NCI-H2029 (cell line): ENCODE measurements at places on chromosomes 2 and 18.

GRCh38 chr2:83234246-83234645 lies 1224.8 kb downstream of the SUCLG1 start:
- DNase-seq: no peak

DNA sequence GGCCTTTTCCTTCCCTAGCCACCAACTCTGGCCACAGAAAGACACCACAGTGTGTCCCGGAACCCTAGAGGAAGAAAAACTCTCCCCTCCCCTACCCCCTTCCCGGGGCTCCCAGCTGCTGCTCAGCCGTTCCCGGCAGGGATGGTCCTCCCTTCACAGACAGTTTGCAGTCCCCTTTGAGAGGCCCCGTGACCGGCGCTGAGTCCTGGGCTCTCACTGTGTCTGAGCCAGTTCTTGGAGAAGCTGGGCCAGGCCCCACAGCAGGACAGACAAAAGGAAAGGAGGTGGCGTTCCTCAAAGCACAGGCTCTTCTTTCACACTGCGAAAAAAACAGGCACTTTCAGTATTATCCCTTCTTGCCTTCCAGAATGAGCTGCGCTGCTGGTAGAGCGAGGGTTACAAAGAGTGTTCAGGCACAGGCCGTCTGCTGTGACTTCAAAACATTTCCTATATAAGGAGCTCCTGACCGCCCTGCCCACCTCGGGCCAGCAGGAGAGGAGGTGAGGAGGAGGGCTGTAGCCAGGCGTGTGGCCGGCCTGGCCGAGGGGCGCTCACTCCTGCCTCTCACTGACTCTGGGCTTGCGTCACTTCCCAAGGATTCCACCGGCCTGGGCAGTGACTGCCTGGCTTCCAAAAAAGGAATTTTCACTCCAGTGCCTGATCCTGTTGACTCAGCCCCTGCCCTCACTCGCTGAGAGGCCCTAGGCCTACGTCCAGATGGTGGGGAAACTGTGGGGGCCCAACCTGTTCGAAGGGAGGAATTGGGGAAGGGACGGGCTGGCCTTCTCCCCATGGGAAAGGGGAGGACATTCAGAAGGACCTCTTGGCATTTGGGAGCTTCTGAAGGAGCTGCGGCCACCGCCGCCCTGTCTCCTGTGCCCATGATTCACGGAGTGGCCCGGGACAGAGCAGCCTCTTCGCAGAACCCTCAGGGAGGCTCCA lies 24.9 kb downstream of the CIDEA start:
- DNase-seq: no peak

DNA sequence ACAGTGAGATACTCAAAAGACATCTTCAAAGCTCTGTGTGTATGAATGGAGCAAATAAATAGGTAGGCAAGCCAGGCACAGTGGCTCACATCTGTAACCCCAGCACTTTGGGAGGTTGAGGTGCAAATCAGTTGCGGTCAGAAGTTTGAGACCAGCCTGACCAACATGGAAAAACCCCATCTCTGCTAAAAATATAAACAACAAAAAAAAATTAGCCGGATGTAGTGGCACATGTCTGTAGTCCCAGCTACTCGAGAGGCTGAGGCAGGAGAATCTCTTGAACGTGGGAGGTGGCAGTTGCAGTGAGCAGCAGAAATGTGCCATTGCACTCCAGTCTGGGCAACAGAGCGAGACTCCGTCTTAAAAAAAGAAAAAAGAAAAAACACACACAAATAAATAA lies 945.1 kb upstream of the PIK3C3 start:
- DNase-seq: no peak

DNA sequence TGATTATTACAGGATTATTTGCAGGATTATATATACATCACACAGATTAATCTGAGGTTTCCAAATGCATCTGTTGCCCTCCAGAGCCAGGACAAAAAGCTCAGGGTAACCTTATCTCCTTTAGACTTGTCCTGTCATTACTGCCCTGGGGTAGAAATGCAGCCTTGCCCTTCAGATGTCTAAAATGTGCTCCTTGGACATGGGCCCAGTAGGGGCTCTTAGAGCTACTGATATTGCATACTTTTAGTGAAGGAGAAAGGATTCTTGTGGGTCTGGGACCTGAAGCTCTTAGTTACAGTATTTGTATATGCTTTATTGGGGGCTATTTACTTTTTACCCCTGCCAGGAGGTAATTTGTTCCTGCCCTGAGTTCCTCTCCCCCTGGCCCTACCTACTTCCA lies 56.1 kb downstream of the PRKRA start:
- no peak for DNase-seq

DNA sequence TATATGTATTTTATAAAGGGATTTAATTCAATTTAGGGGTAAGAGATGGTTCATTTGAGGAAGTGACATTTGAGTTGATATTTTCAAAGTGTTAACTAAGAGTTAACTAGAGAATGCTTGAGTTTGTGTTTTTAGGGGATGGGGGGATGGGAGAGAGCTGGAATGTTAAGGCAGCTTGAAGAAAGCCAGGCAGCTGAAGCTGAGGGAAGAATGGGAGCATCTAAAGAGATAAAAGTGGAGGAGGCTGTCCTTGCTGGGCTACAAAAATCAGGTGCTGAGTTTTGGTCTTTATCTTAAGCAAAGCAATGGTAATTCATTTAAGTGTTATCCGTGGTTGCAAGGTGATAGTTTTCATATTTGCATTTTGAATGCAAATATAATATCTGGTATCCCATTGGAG lies 9.2 kb downstream of the CHST9 start:
- DNase-seq: no peak

- DNase-seq: no peak
Observed at GRCh38 chr2:237706257-237706656, 78.9 kb downstream of the LRRFIP1 start.

DNA sequence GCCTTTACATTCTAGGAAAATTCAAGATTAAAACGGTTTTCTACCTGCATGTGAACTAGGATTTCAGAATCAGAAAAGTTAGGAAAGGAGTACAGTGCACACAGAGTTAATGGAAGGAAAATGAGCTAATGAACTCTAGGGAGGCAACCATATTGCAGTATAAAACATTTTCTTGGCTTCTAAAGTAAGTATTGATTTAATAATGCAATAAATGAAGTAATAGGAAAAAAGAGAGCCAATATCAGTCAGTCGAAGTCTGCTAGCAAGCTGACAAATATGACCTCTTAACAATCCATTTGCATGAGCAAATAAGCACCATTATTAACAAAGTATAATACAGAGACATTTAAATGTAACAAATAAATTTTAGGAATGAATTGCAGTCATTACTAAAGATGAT lies 80.2 kb upstream of the COL3A1 start:
- DNase-seq: no peak

DNA sequence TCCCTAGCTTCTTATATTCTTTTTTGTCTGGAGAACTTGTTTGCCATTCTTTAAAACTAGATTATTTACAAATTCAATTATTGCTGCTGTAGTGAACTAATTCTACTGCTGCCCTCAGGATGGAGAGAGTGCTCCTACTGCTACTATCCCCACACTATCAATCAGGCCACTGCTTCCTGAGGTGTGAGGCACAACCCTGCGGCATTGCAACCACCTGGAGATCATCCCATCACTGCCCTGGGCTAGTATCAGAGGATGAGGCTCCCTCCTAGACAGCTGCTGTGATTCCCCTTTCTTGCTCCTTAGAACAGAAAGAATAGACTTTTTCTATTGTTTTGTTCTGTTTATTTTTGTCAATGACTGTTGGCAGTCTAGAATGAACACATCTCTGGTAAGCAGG lies 146.6 kb downstream of the CDH19 start:
- DNase-seq: no peak

- DNase-seq: no peak
Observed at GRCh38 chr2:25505622-25506021, 163.9 kb upstream of the DNMT3A start.

- no peak for DNase-seq
Observed at GRCh38 chr18:63982361-63982760, 12.5 kb downstream of the SERPINB8 start.

DNA sequence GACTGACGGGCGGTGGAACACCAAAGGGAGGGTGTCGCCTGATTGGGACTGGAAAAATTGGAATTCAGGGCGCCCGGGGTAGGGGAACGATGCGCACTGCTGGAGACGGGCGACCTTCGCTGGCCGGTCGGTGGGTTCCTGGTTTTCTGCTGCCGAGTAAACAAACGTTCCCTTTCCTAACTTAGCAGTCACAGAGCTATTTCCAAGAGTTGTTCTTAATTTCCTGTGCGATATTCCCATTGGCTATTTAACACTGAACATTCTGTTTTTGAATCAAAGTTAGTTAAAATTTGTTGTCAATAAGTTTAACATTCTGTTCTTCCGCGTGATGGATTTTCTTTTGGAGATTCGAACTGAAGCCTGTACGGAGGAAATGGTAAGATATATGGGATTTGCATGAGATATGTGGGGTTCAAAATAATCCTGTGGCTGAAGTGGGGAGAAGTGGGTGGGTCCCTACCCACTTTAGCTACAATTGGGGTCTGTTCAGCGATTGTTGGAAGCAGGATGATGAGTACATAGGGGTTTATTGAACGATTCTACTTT lies 862 bp downstream of the C18orf54 start:
- DNase-seq: no peak
